ENCODE measurements at places on chromosomes 12 and 14.

GRCh38 chr12:128339631-128340030 lies 72.7 kb downstream of the TMEM132C start:
- H3K4me1 ChIP-seq: peaks cover 1% of the 10 kb centered on the region
- peaks cover 3% of the 10 kb centered on the region for H3K27me3 ChIP-seq
- H3K36me3 ChIP-seq: no peaks in the 10 kb centered on the region
- H3K4me3 ChIP-seq: no peak overlapping the region
- DNase-seq: no peak

- no peak for DNase-seq
- peak overlapping the region; percentile 95 for H3K27ac ChIP-seq
- peaks cover 77% of the 10 kb centered on the region for H3K4me1 ChIP-seq
- no peaks in the 10 kb centered on the region for H3K27me3 ChIP-seq
- H3K4me3 ChIP-seq: peak overlapping the region; percentile 44
Measured at GRCh38 chr12:110577864-110578693, 5.0 kb downstream of the PPTC7 start.

GRCh38 chr14:90778571-90779255 lies 37.5 kb downstream of the TTC7B start:
- no peaks in the 10 kb centered on the region for H3K36me3 ChIP-seq
- no peaks in the 10 kb centered on the region for H3K4me1 ChIP-seq
- no peaks in the 10 kb centered on the region for H3K27me3 ChIP-seq

DNA sequence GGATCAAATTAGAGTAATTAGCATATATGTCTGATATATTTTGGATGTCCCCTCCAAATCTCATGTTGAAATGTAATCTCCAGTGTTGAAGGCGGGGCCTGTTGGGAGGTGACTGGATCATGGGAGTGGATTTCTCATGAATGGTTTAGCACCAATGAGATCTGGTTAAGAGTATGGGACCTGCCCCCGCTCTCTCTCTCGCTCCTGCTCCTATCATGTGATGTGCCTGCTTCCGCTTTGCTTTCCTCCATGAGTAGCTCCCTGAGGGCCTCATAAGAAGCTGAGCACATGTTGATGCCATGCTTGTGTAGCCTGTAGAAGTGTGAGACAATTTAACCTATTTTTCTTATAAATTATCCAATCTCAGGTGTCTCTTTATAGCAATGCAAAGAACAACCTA lies 73.1 kb downstream of the PAWR start:
- no peak for DNase-seq
- H3K4me3 ChIP-seq: no peak overlapping the region
- H3K4me1 ChIP-seq: no peaks in the 10 kb centered on the region
- H3K27me3 ChIP-seq: no peaks in the 10 kb centered on the region

DNA sequence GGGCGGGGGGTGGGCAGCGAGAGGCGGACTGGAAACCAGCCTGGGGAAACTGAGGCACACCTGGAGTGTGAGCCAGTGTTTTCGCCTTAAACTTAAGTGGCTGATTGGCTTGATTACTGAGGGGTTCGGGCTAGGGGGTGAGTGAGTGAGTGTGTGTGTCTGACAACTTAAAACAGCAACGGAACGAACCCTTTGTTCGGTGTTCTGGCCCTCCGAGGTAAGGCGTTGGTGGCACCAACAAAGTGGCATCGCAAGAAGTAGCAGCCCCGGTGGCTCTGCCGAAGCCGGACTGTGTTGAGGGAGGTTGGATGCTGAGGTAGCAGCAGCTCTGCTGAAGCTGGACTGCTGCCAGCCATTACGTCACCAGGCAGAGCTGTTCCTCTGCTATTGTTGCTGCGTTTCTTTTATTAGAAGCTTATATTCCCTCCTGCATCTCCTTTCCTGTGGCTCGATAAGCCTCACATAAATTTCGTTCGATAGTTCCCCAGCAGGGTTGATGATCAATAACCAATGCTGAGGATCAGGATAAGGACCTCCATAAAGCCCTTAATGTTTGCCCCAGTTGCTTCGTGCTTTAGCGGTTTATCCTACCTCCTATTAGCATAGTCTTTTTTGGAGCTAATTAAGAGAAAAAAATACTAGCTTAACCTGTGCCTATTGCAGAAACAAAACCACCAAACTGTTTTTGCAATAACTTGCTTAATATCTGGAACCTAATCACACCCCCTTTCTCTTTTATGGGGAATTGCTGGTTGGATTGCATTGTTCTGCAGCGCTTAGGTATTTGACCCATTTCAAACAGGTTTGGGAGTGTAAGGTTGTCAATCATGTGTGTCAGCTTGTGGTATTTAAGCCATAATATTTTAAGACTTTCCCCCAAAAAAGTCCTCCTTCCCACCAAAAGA lies 1.3 kb downstream of the GPR137C start:
- peak overlapping the region; percentile 94 for H3K4me3 ChIP-seq
- H3K4me1 ChIP-seq: peaks cover 28% of the 10 kb centered on the region
- H3K36me3 ChIP-seq: peaks cover 5% of the 10 kb centered on the region
- H3K27ac ChIP-seq: peak overlapping the region; percentile 91

GRCh38 chr12:12088761-12089160 lies 18.0 kb downstream of the BCL2L14 start:
- H3K27ac ChIP-seq: no peak overlapping the region
- no peak overlapping the region for H3K4me3 ChIP-seq
- no peaks in the 10 kb centered on the region for H3K27me3 ChIP-seq
- no peak for DNase-seq

DNA sequence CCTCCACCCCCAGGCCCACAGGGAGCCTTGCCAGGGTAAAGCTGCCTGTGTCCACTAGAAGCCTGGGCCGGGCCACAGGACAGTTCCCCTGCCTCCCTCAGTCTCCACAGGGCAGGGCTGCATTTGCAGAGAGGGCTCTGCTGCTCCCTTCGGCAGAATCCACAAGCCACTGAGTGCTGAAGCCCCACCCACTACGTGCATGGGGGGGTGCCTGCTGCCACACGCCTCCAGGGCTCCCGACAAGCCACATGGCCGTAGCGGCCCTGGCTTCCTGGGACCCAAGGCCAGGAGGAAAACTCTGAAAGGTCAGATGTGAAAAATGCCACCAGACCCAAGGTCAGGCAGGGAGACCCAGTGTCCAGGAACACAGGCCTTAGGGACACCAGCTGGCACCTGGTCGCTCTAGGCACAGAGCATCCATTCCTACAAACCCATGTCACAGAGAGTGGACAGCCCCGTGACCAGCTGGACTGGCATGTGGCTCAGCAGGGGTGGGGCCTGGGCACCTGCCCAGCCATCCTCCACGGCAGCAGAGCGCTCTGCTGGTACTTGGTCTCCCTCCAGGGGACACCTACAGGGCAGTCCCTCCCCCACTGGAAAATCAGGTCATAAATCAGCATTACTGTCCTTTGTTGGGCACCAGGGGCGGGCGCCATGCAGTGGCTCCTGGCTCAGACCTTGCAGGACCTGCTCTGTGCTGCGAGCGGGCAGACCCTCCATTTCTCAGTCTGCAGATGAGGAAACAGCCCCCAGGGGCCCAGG lies 42.9 kb downstream of the CCDC85C start:
- no peak overlapping the region for H3K27ac ChIP-seq
- no peaks in the 10 kb centered on the region for H3K4me1 ChIP-seq
- no peaks in the 10 kb centered on the region for H3K27me3 ChIP-seq
- H3K36me3 ChIP-seq: no peaks in the 10 kb centered on the region
- H3K4me3 ChIP-seq: no peak overlapping the region
- DNase-seq: no peak

GRCh38 chr12:47819138-47819895 lies 386 bp downstream of the HDAC7 start:
- no peak for DNase-seq
- H3K27ac ChIP-seq: peak overlapping the region; percentile 94
- H3K27me3 ChIP-seq: no peaks in the 10 kb centered on the region

- H3K36me3 ChIP-seq: no peaks in the 10 kb centered on the region
- H3K4me1 ChIP-seq: peaks cover 3% of the 10 kb centered on the region
- peak; percentile 19 for DNase-seq
- H3K4me3 ChIP-seq: no peak overlapping the region
- H3K27me3 ChIP-seq: peaks cover 16% of the 10 kb centered on the region
Measured at GRCh38 chr12:29427964-29428363, 47.0 kb upstream of the ERGIC2 start.

DNA sequence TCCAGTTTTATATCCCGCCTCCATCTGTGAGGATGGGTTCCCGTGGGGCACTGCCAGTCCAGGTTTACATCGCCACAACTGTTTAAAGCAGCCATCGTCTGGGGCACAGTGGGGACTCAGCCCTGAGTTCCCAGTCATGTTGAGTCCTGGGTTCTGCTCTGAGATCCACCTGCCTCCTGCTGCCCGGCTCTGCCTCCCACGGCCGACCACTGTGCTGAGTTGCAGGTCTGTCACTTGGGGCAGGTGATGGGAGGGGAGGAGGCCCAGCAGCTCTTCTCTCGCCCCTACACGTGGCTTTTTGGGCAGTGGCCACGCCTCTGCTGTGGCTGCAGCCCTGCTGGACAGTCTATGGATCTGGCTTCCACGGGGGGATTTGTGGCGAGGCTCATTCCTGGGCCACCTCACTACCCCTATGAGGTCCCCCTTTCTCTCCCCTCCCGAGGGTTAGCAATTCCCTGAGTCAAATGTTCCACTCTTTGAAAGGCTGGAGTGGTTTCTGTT lies 143.0 kb downstream of the ADGRD1 start:
- DNase-seq: no peak
- H3K27ac ChIP-seq: no peak overlapping the region
- H3K4me3 ChIP-seq: no peak overlapping the region

- H3K4me1 ChIP-seq: peaks cover 10% of the 10 kb centered on the region
- H3K36me3 ChIP-seq: peaks cover 6% of the 10 kb centered on the region
- H3K27me3 ChIP-seq: peaks cover 22% of the 10 kb centered on the region
- peak overlapping the region; percentile 88 for H3K4me3 ChIP-seq
Measured at GRCh38 chr12:130775953-130776856, 60.1 kb upstream of the RIMBP2 start.

GRCh38 chr12:127964717-127965116 lies 302.3 kb upstream of the TMEM132C start:
- no peak overlapping the region for H3K27ac ChIP-seq
- no peak for DNase-seq
- no peaks in the 10 kb centered on the region for H3K4me1 ChIP-seq
- H3K36me3 ChIP-seq: no peaks in the 10 kb centered on the region
- no peak overlapping the region for H3K4me3 ChIP-seq

DNA sequence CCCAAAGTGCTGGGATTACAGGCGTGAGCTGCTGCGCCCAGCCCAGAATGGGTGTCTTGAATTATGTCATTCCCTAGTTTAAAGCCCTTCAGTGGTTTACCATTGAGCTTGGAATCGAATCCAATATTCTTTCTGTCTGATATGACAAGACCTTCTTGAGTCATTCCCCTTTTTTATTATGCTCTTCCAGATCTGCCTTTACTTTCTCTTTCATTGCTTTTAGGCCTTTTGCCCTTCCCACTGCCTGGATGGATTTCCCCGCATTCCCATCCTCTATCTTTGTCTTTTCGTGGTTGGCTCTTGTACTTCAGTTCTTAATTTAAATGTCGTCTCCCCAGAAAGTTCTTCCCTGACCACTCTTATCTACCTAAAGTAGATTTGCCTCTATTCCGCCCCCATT lies 1.6 kb downstream of the TRAFD1 start:
- peak overlapping the region; percentile 82 for H3K27ac ChIP-seq
- peaks cover 60% of the 10 kb centered on the region for H3K4me1 ChIP-seq
- DNase-seq: no peak
- peak overlapping the region; percentile 84 for H3K4me3 ChIP-seq

DNA sequence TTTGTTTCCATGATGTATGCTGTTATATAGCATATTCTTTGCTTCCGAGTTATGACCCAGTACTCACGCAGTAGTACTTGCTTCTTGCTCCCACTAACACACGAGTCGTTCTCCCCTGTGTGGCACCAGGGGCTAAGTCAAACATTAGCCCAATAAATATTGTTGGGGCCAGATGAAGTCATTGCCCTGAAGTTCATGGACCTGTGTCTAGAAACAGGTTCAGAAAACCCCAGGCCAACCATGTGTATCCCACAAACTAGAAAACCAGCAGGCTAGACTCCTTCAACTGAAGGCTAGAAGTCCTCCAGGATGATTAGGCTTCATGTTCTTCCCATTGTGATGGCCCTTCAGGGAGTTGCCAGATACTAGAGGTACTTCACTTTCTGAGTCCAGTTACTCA lies 198.2 kb upstream of the RBM19 start:
- no peak for DNase-seq
- H3K4me3 ChIP-seq: no peak overlapping the region
- H3K36me3 ChIP-seq: no peaks in the 10 kb centered on the region
- no peak overlapping the region for H3K27ac ChIP-seq
- H3K27me3 ChIP-seq: peaks cover 31% of the 10 kb centered on the region
- H3K4me1 ChIP-seq: no peaks in the 10 kb centered on the region

GRCh38 chr12:3158851-3159465 lies 81.8 kb downstream of the TSPAN9 start:
- no peak for DNase-seq
- H3K36me3 ChIP-seq: no peaks in the 10 kb centered on the region
- H3K4me1 ChIP-seq: no peaks in the 10 kb centered on the region
- peaks cover 1% of the 10 kb centered on the region for H3K27me3 ChIP-seq

- H3K27ac ChIP-seq: no peak overlapping the region
- no peak overlapping the region for H3K4me3 ChIP-seq
- H3K36me3 ChIP-seq: no peaks in the 10 kb centered on the region
- no peak for DNase-seq
- peaks cover 3% of the 10 kb centered on the region for H3K4me1 ChIP-seq
Measured at GRCh38 chr14:54805070-54805444, 97.6 kb downstream of the GCH1 start.

DNA sequence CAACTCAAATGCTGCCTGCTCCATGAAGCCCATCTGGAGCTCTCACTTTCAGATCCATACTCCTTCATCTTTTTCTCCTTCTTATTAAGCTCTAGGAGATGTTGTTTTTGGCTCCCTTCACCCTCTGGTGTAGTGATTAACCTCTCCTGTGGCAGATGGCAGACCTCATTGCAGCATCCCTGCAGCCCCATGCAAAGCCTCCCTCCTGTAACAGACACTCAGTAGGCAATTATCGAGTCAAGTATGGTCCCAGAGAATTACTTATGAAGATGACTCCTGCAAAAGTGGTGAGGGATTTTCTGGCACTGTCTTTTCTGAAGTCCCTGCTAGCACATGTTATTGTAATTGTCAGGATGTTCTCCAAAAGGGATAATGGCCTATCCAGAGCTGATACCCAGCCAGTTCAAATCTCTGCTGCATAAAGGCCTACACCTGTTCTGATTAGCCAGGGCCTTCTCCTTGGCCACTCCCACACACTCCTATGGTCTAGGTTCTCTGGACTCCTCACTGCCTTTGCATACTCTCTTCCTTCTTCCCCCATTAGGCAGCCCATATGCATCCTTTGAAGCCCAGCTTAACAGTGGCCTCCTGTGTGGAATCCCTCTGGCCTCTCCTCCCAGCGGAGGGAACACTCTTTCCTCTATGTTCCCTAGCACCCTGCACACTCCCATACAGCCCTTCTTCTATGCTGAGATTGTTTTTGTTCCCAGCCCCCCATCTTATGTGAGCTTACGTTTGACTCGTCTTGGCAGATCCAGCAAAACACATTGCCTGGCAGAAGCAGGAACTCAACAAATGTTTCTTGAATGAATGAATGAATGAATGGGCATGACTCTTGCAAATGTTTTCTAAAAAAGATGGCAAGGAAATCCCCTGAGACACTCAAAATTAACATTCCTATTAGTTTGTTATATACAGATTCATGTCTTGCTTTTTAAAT lies 43.9 kb upstream of the MDM1 start:
- DNase-seq: no peak
- H3K36me3 ChIP-seq: no peaks in the 10 kb centered on the region
- H3K4me3 ChIP-seq: no peak overlapping the region
- H3K4me1 ChIP-seq: peaks cover 54% of the 10 kb centered on the region

Data from naive thymus-derived CD8-positive, alpha-beta T cell (primary cell).